ENCODE measurements at places on chromosomes 6 and 20.

- no peak for DNase-seq
These were observed 24.8 kb upstream of the MYT1 start for GRCh38 chr20:64139199-64140060.

DNA sequence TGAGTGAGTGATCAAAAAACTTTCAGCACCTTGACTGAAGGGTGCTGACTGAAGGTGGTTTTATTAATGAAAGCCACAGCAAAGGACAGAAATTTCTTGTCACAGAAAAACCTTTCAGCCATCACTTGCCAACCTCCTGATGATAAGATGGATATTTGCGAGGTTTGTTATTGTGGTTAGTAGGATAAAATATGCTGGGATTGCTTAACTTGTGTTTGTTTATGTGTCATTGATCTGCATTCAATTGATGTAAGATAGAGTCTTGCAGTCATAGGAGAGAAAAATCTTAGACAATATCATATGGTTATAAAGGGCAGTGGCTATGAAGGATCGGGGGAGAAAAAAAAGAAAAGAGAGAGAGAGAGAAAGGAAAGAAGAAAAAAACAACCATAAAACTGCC lies 1.2 kb downstream of the TSBP1 start:
- DNase-seq = no peak

- no peak for DNase-seq
These were observed 59.4 kb upstream of the SCP2D1 start for GRCh38 chr20:18754030-18754652.

DNA sequence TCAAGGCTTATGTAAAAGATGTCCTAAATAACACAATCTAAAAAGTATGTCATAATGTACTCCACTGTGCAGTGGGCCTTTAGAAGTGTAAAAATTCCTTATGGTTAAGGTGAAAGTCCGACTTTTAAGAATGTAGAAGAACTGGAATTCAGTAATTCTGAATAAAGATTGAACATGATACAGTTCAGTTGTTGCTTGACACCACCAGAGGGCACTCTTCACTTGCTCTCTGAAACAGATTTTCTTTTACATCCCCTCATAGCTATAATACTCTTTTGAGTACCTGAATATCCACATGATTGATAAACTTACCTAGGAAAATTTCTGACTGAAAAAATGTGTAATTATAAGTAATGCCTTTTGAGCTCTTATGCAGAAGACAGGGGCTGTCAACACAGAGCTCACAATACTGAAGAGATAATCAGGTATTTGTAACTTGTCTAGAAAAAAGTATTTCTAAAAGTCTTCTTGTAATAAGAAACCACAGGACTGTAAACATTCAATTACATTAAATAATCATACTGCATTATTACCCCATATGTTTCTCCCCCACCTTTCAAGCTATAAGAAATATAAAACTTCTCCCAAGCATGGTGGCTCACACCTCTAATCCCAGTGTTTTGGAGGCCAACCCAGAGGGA lies 92.1 kb downstream of the POPDC3 start:
- no peak for DNase-seq

GRCh38 chr6:37260444-37260843 lies 2.5 kb upstream of the TMEM217 start:
- DNase-seq = no peak

DNA sequence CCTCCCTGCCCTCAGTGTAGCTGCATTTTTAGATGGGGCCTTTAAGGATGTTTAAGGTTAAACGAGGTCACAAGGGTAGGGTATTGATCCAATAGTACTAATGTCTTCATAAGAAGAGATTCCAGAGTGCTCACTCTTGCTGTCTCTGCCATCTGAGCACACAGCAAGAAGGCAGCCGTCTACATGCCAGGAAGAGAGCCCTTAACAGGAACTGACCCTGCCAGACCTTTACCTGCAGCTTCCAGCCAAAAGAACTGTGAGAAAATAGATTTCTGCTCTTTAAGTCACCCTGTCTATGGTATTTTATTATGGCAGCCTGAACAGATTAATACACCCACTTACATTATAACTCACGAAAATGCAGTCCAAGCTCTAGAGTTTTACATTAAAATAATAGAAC lies 685.3 kb upstream of the MARCKS start:
- DNase-seq = no peak

- DNase-seq = no peak
These were observed 210.5 kb upstream of the SHLD1 start for GRCh38 chr20:5539691-5540090.

- no peak for DNase-seq
These were observed 71.4 kb upstream of the PBOV1 start for GRCh38 chr6:138289739-138290138.

- DNase-seq = no peak
These were observed 50.7 kb downstream of the SLC26A8 start for GRCh38 chr6:35973670-35974222.

- no peak for DNase-seq
These were observed 655.9 kb upstream of the MAN1A1 start for GRCh38 chr6:120005292-120005976.

GRCh38 chr6:46491628-46492547 lies 639 bp upstream of the RCAN2 start:
- no peak for DNase-seq

- no peak for DNase-seq
These were observed 12.2 kb downstream of the BRD2 start for GRCh38 chr6:32980488-32981038.

GRCh38 chr20:50477239-50477872 lies 32.8 kb upstream of the PTPN1 start:
- DNase-seq = no peak

- DNase-seq = no peak
These were observed 137.1 kb downstream of the CDC5L start for GRCh38 chr6:44524476-44525227.

GRCh38 chr6:119256978-119257462 lies 92.5 kb downstream of the MAN1A1 start:
- DNase-seq = no peak

Measured in brain pericyte (primary cell).